ENCODE measurements at places on chromosomes 2 and 18.

DNA sequence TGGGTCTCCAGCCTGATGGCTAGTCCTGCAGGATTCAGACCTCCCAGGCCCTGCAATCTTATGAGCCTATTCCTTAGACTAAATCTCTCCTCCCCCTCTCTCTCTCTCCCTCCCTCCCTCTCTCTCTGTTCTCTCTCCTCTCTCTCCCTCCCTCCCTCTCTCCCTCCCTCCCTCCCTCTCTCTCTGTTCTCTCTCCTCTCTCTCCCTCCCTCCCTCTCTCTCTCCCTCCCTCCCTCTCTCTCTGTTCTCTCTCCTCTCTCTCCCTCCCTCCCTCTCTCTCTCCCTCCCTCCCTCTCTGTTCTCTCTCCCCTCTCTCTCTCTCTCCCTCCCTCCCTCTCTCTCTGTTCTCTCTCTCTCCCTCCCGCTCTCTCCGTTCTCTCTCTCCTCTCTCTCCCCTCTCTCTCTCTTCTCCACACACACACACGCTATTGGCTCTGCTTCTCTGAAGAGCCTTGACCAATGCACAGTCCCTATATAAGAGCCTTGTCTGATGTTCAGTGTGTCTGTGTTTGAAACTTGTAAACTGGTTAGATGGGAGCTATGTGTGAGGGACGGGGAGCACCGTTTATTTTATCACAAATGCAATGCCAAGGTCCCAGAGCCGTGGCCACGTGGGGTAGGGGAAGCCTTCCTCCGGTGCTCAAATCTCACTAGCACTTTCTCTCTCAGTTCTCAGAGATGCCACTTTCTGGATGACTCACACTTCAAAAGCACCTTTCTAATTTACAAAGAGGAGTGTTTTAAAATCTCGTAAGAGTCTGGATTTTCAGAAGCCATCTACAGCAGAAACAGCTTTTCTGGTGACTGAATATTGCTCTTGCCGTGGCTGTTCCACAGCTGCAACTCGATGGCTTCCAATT is 9.4 kb upstream of the PRLH start:
- no peak for DNase-seq

DNA sequence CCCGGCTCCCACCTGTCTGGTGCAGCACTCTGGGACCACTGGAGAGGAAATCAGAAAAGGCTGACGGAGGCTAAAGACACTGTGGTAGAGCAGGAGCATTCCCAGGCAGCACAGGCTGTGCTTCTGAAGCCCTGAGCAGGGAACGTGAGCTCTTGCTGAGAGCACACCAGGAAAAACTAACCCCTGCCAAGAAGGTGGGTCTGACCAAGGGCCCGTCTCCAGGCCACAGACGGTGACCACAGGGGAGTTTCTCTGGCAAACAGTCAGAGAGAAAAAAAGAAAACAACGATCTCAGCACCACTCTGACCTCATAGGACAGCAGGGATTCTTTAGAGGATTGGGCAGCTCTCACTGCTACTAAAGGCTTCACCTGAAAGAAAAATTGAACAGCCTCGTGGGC is 201.4 kb downstream of the AFF3 start:
- DNase-seq = no peak

- DNase-seq = no peak
Measured at GRCh38 chr18:3163968-3164367, 55.8 kb downstream of the MYOM1 start.

DNA sequence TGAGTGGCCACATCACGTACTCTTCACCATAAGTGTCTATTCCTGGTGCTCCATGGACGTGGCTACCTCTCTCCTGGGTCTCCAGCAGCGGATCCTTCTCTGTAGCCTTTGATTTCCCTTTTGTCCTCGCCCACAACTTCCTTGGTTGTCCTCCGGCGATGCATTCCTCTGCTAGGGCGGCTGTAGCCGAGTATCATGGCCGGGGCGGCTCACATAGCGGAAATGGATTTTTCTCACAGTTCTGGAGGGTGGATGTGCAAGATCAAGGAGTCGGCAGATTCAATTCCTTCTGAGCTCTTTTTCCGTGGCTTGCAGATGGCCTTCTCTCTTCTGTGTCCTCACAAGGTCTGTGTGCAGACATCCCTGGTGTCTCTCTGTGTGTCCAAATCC is 35.7 kb downstream of the ACKR3 start:
- peak; percentile 24 for DNase-seq

DNA sequence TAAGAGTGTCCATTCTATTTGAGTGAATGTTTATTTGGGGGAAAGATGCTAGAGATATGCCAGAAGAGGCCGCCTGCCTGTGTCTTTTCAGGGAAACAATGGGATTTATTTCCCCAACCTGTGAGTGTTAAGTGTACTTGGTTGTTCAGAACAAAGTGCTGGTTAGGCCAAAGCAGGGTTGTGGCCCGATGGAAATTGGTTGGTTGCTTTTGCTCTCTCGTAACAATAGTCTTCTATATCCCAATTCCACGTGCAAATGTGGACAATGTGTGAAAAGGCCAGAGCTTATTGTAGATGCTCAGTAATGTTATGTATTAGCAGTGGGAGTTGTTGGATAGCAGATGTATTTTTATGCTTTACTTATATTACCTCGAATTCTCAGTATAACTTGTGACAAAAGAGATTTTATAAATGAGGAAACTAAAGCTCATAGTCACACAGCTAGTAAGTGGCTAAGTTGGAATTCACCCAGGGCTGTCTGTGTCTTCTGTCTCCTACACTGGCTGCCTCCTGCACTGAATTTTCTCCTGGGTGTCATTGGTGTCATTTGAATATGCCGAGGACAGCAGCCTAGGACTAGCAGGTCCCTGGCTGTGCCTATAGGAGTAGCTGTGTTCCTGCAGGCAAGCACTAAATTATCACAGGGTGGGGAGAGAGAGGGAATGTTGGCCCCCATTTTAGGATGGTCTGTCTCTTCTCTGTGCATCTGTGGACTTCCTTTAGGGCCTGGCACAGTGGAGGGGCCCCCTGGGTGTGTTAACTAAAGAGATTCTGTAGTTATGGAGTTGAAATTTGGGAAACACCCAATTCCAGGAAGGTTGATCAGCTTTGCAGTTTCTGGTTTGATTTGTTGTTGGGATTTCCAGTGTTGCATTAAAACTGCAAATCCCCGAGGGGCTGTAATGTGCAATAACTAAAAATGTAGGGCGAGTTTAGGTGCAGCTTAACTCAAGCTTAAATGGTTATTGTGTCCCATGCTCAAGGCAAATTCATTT is 21.6 kb downstream of the GPD2 start:
- DNase-seq = peak; percentile 59

- no peak for DNase-seq
Measured at GRCh38 chr2:238493880-238494572, 67.3 kb downstream of the ASB1 start.

- no peak for DNase-seq
Measured at GRCh38 chr2:108988796-108989713, at the start of gene EDAR. Gene EDAR, minus strand, starts transcription at chr2:108989220. Its CDS starts 58,206 bp downstream, at chr2:108931014.

DNA sequence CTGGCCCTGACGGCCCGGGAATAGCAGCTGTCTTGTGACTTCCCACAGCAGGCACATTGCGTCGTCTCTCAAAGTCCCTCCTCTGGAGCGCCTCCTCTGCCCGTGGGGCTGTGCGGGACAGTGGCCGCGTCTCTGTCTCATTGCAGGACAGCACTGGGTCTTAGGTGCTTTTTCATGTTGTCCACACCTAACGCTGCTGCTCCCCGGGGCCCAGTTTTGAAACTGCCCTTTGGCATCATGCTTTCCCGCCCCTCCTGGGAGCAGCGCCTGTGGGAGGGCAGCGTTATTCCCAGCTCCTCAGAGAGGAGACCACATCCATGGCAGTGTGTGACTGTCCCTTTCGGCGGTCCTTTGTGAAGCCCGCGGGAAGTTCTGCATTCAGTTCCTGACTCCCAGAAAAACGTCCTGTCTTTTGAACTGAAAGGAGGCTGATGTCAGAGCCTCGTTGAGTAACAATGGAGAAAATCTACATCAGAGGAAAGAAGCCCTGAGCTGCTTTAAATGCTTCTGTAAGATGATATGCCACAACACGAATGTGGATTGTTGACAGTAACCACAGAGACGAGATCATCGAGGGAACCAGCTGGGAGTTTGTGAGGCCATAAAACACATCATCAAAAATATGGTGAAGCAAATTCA is 226.0 kb downstream of the FAM210A start:
- no peak for DNase-seq

GRCh38 chr2:38483776-38484501 is 106.9 kb upstream of the ATL2 start:
- no peak for DNase-seq

- no peak for DNase-seq
Measured at GRCh38 chr2:197850882-197851450, 46.6 kb downstream of the PLCL1 start.

DNA sequence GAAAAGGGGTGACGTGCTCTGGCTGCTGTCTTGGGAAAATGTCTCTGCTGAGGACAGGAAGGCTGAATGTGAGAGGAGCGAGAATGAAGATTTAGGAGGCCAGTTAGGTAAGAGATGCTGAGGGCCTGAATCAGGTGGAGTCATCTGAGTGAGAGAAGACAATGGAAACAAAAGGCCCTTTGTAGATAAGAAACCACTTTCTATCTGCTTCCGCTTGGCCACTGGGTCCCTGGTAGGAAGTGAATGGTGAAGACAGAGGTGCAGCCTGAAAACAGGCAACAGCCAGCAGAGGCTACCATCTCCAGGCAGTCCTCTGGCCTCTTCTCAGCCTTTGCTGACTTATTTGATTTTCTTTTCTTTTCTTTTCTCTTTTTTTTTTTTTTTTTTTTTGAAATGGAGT is 374.0 kb upstream of the SLC14A2 start:
- no peak for DNase-seq

DNA sequence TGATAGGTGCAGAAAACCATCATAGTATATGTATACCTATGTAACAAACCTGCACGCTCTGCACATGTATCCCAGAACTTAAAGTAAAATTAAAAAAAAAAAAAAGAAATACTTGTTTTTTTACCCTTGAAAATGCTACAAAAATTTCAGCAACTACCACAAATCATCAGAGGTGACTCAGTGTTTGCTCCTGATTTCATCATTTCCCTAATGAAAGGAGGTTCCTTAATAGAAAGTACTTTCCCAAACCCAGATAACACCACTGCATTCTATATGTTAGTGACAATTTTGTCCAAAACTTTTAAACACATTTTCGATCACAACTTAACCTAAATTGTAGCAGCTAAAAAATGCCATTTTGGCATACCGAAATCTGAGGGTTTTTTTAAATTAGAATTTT is 163.3 kb downstream of the SLC39A10 start:
- DNase-seq = peak; percentile 55

- DNase-seq = no peak
Measured at GRCh38 chr2:234100686-234101085, 50.2 kb downstream of the SPP2 start.

DNA sequence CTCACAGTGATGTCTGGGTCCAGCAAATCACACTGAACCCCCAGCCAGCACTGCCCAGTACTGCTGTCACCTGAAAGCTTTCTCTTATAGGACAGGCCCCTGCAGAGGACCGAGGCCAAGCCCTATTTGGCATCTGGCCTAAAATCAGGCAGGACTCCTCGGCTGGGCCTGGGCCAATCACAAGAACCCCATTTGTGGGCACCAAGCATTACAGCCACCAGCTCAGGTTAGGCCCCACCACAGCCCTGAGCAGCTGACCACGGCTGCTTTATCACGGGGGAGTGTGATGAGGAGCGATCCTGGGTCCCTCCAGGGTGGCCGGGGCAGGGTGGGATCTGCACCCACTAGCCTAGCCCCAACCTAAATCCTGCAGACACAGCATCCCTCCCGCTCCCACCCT is 8.2 kb downstream of the BIN1 start:
- no peak for DNase-seq

- no peak for DNase-seq
Measured at GRCh38 chr2:128578406-128579390, 260.0 kb upstream of the HS6ST1 start.

GRCh38 chr2:241558532-241559322 is at the start of gene BOK:
Gene BOK, plus strand, starts transcription at chr2:241558745. Its CDS starts 739 bp downstream, at chr2:241559484.
- peak; percentile 53 for DNase-seq

GRCh38 chr18:13940326-13940725 is 25.0 kb upstream of the MC2R start:
- DNase-seq = no peak

GRCh38 chr2:178195390-178196166 is 1.3 kb downstream of the OSBPL6 start:
- no peak for DNase-seq

DNA sequence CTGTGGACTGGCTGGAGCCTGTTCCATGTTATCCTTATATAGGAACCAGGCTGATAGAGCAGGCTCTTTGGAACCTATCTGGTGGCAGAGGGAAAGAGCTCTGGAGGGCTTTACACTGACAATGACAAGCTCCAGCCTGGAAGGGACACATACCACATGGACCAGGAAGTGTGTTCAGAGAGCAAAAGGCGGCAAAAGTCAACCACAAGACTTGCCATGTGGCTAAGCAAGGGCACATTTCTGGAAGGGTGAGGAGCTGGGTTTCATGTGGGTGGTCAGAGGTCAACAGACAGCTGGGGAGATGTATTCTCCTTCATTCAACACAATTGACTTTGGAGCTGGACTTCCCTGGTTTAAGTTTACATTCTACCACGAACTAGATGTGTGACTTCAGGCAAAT is 325.2 kb downstream of the DYSF start:
- no peak for DNase-seq

DNA sequence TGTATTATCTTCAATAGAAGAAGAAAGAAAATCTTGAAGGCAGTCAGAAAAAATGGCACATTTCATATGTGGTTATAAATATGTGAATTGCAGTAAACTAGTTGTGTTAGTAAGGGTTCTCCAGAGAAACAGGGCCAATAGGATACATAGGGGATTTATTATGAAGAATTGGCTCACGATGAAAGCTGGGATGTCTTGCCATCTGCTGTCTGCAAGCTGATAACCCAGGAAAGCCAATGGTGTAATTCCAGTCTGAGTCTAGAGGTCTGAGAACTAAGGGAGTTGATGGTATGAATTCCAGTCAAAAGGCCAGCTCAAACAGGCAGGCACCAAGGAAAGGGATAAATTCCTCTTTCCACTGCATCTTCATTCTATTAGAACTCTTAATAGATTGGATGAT is 362.4 kb downstream of the KCNJ3 start:
- no peak for DNase-seq

DNA sequence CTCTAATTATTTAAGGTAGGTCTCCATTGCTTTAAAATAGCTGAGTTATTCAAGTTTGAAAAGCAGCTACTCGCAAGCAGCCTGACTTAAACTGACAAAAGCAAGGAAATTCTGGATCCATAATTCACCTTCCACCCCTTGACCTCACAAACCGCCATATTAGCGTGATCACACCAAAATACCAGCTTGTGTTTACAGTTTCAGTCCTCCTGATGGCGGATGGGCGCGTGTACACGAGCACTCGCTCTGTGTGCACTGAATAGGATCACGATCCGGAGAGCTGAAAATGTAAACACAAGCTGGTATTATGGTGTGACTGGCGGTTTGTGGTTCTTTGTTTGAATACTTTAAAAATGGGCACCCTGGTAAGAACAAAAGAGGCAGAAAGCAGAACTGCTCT is 42.4 kb upstream of the PSMD14 start:
- no peak for DNase-seq

DNA sequence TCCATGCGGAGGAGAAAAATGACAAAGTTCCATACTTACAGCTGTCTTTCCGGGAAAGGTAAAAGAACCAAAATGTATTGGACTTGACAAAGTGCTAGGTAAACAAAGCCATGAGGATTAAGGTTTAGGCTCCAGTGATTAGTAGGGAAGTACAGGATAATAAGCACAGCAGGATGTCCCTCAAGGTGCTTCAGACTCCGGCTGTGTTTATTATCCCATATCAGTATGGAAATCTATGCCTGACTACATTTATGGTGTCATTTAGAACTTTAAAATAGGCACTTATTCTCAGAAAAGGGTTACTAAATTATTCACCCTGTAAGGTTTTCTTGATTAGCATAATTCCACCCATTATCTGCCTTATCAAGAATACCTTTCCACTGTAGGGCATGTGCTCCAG is 136.3 kb upstream of the CCDC68 start:
- no peak for DNase-seq

Measured in inflammatory macrophage (primary cell).